Right ventricle myocardium inferior (tissue), 1 donor: ENCODE measurements at places on chromosomes 7 and 10.

DNA sequence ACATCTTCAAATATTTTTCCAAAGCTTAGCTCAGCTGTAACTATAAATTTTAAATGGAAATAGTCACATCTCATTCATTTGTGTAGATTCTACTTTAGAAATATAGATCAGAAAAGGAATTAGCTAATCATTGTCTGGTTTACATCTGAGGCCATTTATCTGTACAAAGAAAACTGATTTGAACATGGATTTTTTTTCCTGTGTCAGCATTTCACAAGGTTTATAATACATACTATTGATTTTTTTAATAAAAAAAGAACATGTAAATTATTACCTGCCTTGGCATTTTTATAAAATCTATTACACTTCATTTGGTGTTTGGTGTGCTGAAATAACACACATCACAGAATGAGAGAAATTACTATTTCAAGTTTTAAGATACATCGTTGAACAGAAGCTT is 3.5 kb upstream of the GPR37 start:
- no peak for DNase-seq

GRCh38 chr10:113061054-113061430 is 111.0 kb downstream of the TCF7L2 start:
- DNase-seq = no peak

- DNase-seq = peak; percentile 70
Measured at GRCh38 chr7:1027242-1028043, 16.9 kb upstream of the GPR146 start.

- DNase-seq = no peak
Measured at GRCh38 chr10:71771204-71771603, 2.1 kb downstream of the VSIR start.

DNA sequence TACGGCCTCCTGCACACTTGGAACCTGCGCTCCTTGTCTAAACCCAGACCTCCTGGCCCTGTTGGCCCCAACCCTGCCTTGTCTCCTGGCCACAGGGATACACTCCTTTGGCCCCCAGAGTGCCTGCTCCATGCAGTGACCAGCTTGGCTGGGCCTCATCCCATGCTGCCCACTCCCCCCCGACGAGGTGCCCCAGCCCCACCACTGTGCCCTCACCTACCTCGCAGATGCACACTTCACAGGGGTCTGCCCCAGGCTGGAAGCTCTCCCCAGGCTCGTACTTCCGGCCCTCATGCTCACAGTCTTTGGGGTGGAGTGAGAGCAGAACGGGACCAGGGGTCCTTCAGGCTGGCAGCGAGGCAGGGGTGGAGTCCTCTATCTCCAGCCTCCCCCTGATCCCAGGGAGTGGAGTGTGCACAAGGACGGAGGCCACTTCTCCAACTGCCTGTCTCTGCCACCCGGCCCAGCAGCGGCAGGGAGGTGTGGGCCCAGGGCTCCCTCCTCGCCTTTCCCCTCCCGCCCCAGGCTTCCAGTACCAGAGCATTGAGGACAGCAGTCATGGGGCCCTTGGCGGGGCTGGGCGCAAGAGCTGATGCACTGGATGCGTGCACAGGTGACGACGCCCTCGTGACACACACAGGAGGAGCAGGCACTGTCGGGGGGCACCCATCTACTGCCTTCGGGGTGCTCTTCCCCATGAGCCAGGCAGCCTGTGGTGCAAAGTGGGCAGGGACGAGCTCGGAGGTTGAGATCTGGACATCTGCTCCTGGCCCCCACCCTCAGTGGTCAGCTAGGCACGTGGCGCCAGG is 22.1 kb downstream of the ATP6V1F start:
- DNase-seq = peak; percentile 45

DNA sequence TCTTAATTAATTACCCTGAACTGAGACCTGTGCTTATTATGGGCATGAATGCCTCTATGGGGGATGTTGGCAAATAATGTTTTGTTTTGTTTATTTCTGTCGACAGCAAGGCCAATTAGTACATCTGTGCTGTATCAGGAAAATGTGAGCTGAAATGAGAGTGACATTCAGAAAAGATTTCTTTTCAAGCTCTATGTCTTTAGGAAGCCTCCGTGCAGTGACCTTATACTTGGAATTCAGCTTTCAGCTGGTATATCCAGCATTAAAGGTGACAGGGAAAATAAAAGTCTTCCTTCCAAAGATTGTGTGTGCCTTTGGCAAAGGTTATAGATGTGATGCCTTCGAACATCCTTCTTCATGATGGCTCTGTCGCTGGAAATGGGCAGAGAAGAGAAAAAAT is 1061.1 kb downstream of the SORCS3 start:
- no peak for DNase-seq

DNA sequence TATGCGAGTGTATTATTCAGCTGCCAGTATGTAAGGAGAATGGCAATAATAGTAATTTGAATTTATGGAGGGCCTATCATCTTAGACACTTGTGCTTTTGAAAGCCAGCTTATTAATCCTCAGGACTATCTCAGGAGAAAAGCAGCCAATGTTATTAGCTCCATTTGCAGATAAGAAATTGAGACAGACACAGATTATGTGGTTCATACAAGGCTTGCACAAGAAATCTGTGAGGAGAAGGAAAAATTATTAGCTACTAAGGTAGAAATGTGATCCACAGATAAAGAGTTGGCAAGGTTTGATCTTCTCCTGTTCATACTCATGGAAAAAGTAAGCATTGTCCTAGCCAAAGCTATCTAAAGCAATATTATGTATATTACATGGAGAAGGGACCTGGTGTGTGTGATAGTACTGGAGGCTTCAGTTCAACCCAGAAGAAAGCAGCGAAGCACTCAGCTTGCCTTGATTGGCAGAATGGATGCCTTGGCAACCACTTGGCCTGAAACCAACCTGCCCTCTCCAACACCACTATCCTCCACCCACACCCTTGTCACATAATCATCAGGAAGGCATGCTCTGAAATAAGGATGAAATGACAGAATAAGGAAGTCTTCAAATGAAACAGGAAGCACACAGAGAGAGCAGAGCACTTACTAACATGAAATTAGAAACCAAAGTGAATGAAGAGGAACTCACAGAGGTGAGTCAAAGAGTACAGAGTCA is 18.0 kb downstream of the MACC1 start:
- no peak for DNase-seq

DNA sequence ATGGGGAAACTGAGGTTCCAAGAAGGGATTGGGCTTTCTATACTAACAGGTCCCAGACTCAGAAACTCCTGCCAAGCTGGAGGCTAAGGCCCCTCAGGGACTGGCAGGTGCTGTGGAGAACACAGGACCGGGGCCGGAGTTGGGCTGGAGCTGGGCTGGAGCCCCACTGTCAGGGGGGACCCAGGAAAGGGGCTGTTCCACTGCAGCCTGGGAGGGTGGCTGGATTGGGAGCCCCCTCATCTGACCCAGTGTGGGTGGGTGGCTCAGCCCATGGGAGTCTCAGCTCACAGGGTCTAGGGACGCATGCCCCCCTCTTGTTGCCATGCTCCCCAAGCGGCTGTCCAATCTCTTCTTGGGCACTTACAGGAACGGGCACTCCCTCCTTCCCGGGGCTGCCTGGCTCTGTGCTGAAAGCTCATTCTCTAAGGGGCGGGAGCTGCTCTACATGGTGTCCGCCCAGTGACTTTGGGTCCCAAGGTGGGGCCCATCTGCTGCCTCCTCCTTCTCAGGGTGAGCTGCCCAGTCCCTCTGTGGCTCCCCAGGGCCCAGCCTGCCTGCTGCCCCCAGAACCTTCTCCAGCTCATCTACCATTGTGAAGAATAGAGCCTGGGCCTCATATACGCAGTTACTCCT is 126.5 kb downstream of the MYL10 start:
- no peak for DNase-seq

- no peak for DNase-seq
Measured at GRCh38 chr7:112176693-112177415, 29.3 kb downstream of the DOCK4 start.

GRCh38 chr7:117019287-117019686 is 66.0 kb downstream of the ST7 start:
- no peak for DNase-seq

GRCh38 chr10:125550362-125550761 is 132.6 kb downstream of the TEX36 start:
- DNase-seq = no peak

DNA sequence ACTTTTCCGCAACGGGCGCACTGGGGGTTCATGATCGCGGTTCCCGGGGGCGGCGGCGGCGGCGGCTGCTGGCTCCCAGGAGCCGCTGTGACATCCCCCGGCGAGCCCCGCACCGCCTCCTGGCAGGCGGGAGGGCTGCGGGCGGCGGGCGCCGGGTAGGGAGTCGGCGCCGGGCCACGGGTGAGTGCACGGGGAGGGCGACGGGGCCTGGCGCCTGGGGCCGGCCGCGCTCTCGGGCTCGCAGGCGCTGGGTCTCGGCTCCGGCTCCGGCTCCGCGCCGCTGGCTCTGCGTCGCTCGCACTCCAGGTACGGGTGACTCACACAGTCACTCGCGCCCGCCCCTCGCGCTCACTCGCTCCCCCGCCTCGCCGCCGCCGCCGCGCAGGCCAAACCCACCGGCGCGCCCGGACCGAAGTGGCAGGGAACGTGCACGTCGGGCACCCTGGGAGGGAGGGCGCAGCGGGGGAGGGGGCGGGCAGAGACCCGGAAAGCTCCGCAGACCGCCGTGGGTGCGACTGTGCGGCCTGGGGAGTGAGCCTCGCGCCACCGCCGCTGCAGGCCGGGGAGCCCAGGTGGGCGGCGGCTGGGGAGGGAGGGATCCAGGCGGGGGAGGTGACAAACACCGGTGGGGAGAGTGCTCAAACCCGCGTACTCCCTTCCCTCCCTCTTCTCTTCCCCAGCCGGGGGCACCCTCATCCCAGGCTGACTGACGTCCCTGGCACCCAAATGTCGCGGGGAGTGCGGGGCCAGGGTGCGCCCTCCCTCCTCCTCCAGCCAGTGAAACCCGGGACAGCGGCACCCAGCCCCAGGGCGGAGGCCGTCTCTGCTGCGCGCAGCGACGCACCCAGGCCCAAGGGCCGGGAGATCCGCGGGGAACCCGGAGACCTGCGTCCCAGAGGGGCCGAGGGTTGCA is 276.9 kb upstream of the NEBL start:
- peak; percentile 82 for DNase-seq

DNA sequence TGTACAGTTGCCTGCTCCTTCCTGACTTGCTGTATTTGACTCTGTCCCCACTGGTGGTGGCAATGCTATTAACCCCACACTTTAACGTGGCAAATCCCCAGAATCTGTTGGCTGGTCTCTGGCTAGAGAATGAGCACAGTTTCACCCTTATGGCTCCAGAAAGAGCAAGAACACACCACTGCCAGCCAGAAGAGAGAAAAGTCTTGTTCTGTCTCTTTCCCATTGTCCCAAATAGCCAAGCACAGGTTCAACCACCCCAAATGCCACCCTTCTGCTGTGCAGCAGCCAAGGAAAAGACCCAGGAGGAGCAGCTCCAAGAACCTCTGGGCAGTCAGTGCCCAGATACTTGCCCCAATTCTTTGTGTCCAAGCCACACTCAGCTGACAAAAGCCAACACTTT is 11.3 kb downstream of the SLC16A9 start:
- no peak for DNase-seq

DNA sequence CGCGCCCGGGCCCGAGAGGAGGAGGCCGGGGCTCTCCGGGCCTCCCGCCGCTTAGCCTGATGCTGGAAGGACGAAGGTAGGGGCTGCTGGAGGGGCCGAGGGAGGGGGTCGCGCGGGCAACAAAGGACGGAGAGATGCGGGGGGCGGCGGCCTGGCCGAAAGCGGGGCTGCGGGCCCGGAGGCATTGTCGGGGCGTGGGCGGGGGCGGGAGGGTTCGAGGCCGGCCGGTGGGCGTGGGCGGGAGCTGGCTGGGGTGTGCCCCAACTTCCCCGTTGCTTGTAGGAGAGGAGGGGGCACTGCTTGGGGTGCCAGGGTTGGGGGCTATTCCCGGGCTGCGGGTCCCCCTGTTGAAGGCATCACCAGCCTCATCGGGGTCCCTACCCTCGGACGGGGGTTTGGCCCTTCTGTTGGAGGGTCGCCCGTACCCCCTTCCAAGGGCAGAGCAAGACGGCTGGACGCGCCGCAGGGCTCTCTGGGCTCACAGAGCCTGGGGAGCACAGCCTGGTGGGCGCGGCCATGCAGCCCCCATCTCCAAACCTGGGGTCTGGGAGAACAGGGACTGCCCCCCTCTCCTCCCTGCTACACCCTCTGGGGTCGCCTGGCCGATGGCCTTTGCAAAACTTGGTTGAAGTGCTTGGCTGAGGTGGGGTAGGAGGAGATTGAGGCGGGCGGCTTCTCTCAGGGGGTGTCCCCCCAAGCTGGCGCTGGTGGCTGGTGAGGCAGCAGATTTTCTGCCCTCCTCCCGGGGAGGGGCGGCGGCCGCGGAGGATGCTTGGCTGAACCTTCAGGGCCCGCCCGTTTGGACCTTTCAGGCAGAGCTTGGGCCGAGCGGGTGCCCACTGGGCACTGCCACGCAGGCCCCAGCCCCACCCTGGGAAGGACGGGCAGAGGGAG is 699 bp downstream of the CLIP2 start:
- DNase-seq = no peak

- no peak for DNase-seq
Measured at GRCh38 chr7:86991771-86992191, 67.7 kb downstream of the ELAPOR2 start.

- no peak for DNase-seq
Measured at GRCh38 chr10:114691442-114691941, 33.4 kb upstream of the ABLIM1 start.

- no peak for DNase-seq
Measured at GRCh38 chr10:122850705-122851640, 5.3 kb upstream of the CUZD1 start.

DNA sequence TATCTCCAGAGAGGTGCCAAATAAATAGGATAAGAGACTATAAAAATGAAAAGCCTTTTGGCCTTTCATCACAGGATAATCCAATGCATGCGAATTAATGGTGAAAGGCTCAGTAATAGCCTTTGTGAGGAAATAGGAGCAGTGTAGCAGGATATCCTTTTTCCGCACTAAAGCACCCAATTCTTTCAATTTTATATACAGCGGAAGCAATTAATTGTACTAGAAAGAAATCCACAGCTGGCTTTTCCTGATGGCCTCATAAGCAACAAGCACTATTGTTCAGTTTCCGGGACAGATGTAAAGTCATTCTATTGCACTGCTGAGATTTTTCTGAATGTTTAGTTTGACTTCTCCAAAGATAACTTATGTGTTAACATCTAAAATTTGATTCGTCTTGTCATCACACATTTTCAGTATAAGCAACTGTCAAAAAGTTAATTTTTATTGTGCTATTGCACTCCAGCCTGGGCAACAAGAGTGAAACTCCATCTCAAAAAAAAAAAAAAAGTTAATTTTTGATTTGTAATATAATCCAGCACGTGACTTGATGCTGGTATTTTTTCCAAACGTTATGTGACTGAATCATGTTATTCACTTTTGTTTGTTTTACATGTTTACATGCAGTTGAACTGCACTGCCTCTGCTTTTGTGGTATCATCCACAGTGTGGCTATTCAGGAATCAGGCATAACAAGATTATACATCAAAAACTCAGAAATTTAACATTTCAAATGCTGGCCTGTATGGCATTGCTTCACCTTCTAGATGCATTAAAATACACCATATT is 8.4 kb upstream of the BMPR1A start:
- no peak for DNase-seq

DNA sequence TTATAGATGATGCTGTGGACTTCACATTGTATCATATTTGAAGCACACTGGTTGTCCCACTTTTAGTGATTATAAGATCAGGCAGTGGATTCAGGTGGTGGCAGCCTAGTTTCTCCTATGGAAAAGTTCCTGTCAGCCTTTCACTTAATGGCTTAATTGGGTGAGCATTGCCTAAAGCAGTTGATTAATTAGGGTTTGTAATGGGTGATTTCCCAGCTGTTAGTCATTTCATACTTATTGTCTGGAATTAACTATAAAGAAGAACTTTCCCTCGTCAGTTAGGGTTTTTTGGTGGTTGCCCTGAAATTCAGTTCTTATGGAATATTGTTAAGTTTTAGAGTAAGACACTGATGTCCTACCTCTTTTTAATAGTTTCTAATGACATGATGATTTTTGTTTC is 78.8 kb downstream of the SLC25A40 start:
- DNase-seq = no peak
